ENCODE measurements at places on chromosomes 5 and 9.

- no peak for DNase-seq
Measured at GRCh38 chr5:66553916-66554575, 42.1 kb upstream of the MAST4 start.

- DNase-seq, result no peak
Measured at GRCh38 chr9:123544007-123544827, 188.2 kb downstream of the CRB2 start.

DNA sequence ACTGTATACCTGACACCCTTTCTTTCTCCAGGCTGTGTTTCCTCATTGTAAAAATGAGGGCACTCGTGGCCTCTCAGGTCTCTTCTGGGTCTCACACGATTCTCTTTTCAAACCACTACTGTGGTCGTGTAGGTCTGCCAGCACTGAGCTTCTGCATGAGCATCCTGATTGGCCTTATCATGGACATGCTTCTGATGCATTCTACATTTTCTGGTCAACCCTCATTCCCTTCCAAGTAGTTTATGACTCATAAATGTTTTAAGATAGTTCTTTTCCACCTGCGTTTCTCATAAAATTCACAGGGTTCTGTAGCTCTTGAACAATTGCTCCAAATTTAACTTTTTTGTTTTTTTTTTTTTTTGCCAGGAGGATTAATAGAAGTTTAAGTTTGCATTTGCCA is 294.8 kb downstream of the KCTD16 start:
- no peak for DNase-seq

DNA sequence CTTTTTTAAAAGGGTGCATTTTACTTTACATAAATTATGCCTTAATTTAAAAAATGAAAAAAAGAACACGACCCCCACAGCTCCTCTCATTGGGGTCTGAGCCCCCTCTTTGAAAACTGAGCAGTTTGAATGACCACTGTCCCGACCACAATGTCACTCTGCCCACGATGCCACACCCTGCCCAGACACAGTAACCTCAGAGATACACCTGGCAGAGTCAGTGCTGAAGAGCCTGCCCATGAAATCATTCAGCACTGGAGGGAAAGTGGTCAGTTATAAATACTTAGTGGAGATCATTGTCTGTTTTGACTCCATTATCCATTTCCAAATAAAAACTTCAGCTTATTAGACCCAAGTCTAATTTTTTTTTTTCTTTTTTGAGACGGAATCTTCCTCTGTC is 49.3 kb downstream of the DNAJC21 start:
- DNase-seq, result no peak

DNA sequence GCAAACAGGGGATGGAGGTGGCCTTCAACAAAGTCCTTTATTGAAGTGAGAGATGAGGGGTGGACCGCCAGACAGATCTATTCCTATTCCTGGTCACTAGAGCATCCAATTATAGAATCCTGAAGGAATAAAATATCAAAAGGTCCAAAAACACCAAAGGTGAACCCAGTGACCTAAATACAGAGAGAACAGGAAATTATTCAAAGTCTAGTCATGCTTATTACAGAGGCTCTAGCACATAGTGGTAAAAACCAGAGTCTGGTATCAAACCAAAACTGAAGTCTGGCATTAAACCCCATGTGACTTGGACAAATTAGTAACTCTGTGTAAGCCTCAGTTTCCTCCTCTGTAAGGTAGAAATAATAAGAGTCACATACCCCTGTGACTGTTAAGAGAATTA is 100.5 kb upstream of the SNX2 start:
- no peak for DNase-seq

DNA sequence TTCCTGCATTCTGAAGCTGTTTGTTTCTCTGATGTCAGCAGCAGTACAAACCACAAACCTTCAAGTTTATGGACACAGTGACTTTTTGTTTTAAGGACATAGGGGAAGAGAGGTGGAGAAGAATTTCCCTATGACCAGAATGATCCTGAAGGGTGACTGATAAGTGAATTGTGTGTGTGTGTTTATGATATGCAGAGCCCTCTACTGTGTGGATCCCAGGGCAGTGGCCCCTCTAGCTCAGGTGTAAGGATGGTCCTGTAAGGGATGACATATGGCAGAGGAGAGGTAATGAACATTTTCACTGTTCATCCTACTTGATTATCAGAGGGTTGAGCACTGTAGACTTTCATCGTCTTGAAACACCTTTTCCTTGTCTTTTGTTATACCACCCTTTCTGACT is 30.6 kb upstream of the TMED7 start:
- no peak for DNase-seq

Data from esophagus squamous epithelium (tissue), 5 donors.